ENCODE measurements at places on chromosomes 13 and 19.

- DNase-seq: no peak
These were observed 240.5 kb downstream of the SLC7A1 start for GRCh38 chr13:29355029-29355428.

GRCh38 chr19:53461866-53462265 is 5.7 kb upstream of the ZNF813 start:
- DNase-seq: no peak

- DNase-seq: no peak
These were observed 373.5 kb downstream of the KCTD12 start for GRCh38 chr13:76512721-76513145.

DNA sequence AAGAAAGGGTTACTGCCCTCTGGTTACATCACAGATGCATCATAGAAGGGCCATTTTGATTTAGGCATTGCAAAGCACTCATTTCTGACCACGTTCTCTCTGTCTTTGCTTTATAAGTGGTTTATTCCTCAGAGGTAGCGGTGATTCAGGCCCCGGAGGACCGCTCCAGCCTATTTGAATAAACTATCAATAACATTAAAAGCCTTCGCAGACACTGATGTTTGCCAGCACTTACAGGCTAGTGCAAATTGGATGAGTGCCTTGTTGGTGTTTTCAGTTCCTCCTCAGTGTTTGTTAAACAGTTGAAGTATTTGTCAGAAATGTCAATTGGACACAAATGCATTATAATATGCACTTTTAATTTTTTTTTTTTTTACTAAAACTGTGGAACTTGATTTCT is 120.2 kb downstream of the RXFP2 start:
- DNase-seq: no peak

DNA sequence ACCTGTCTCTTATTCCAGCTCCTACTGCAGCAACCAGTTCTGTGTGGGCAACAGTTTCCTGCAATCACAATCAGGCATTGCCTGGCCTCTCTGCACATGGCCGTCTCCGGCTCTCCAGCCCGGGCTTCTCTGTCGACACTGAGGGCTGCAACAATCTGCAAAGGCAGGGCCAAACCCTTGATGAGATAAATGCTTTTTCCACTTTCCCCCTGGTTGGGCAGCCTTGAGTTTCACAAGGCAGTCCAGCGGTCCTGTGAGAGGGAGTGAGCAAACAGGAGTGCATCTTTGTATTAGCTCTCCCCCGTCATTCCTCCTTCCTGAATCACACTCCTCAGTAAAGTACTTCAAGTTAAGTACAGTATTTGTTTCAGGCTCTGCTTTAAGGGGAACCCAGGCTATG is 40.7 kb upstream of the VWA8 start:
- DNase-seq: no peak
